ENCODE measurements at places on chromosomes 2 and 18.

DNA sequence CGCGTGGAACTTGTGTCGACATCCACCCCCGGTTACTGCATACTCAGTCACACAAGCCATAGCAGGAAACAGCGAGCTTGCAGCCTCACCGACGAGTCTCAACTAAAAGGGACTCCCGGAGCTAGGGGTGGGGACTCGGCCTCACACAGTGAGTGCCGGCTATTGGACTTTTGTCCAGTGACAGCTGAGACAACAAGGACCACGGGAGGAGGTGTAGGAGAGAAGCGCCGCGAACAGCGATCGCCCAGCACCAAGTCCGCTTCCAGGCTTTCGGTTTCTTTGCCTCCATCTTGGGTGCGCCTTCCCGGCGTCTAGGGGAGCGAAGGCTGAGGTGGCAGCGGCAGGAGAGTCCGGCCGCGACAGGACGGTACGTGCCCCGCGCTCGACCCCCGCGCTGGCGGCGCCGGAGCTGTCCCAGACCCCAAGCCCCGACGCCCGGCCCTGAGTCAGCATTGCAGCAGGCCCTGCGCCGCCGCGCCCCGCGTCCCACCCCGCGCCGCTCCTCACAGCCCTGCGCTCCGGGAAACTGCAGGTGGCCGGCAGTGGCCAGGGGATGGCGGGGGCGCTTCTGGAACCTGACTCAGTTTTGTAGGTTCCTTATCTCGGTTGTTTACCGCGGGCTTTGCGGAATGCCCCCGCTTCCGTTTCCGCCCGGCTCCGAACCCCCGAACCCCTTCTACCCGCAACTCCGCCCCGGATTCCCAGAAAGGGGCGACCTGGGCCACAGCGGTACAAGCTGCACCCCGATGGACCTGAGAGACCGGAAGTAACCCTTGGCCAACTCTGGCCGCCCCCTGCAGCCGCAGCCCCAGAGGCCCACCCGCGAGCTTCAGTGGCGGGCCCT is at the start of gene CFLAR:
Gene CFLAR, plus strand, starts transcription at position 50 of the 844 bp plus-strand sequence. CDS start 13,702 bp downstream, outside the sequence.
- DNase-seq = peak; percentile 26

GRCh38 chr2:19611491-19612332 is 253.3 kb upstream of the OSR1 start:
- peak; percentile 92 for DNase-seq

GRCh38 chr2:25032094-25032493 is 9.8 kb upstream of the EFR3B start:
- no peak for DNase-seq

DNA sequence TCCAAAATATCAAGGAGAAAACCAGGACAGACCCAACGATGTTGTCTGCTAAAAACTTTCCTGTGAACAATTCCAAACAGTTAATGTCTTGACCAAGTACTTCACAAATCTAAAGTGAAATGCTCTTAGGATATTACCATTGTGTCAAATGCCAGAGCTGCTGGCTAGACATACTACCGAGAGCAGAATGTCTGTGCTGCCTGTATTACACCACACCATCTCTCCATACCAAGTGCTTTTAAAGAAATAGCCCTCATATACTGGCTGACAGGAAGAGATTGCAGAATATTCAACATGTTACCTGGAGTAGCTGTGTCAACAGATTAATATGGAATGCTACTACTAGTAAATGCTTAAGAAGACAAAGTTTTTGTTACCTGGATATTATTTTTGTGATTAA is 18.6 kb downstream of the IAH1 start:
- DNase-seq = no peak

DNA sequence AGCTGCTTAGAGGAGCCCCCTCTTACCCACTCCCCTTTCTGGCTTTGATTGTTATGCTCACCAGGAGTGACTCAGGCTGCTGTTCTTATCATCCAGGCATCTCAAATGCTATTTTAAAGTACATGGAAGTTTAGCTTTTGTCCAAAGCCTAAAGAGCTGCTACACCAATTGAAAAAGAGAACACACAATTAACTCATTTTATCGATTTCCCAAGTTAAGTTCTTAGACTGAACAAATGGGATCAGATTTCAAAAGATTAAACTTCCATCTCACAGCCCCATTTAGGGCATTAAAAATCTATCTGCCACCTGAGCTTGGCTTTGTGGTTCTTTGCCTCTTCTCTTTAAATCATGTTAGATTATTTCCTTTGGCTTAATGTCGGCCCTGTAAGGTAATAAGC is 81.2 kb downstream of the MYO5B start:
- no peak for DNase-seq

- DNase-seq = no peak
Observed at GRCh38 chr2:129667577-129667976, 311.9 kb upstream of the RAB6C start.

- DNase-seq = no peak
Observed at GRCh38 chr18:77822632-77823031, 573.0 kb downstream of the GALR1 start.
